Astrocyte (in vitro differentiated cells and primary cell): ENCODE measurements at places on chromosomes 11 and 22. TPM values are rescaled to one million over a fixed set of nuclear protein-coding genes. Genes with fewer than 3 reads are reported as not detected.

MLC1 gene
- 0.09 and 0.70 TPM in 2 replicates for total RNA-seq

DDB1 gene
- total RNA-seq, result 222 and 251 TPM in 2 replicates

OOSP4A gene
- total RNA-seq, result not detected in 2 replicates

FXYD2 gene
- total RNA-seq, result not detected in 2 replicates

PKP3 gene
- 1.1 and 2.1 TPM in 2 replicates for total RNA-seq

OR8A1 gene
- total RNA-seq, result not detected in 2 replicates

GRCh38 chr11:13163158-13163557, 114.4 kb upstream of the BMAL1 start:
- H3K36me3 ChIP-seq, result no peaks in the 10 kb centered on the region
- H3K27me3 ChIP-seq, result peaks cover 19% of the 10 kb centered on the region
- H3K4me1 ChIP-seq, result no peaks in the 10 kb centered on the region
- no peak overlapping the region for H3K27ac ChIP-seq
- H3K4me3 ChIP-seq, result no peak overlapping the region
- no peak for DNase-seq

GRCh38 chr11:56910046-56910773, 78.5 kb upstream of the OR5AK2 start:
- no peak overlapping the region for H3K27ac ChIP-seq
- H3K4me1 ChIP-seq, result peaks cover 8% of the 10 kb centered on the region
- H3K27me3 ChIP-seq, result no peaks in the 10 kb centered on the region
- DNase-seq, result no peak
- no peak overlapping the region for H3K4me3 ChIP-seq
- no peaks in the 10 kb centered on the region for H3K36me3 ChIP-seq

DNA sequence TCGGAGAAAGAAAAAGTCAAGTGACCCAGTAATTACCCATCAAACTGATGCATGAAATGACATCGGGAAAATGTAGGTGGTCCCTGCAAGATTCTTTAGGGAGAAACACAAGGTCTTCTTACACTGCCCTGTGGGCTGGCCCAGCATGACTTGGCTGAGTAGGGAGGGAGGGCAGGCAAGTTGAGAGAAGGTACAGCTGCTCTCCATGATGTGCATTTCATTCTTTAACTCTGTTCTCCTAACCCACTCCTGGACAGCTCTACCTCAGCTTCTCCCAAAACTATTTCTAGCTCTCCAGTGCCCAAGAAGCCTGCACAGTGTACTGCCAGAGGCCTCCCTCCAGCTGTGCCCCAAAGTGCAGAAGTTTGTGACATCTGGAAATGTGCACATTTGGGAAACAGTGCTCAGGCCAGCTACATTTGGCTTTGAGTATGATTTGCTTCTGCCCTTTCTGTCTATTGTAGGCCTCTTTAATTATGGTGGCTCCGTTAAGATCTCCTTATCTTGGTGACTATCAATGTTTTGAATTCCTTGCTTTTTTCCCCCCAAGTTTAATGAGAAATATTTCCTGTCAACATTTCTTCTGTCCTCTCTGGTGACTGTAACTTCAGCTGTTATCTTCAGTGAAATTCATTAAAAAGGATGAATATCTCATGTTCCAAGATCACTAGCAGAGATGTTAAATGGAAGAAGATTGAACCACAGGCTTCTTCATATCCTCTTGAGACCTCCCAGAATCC, 26.7 kb upstream of the PRSS23 start:
- H3K27me3 ChIP-seq, result no peaks in the 10 kb centered on the region
- H3K27ac ChIP-seq, result no peak overlapping the region
- no peak for DNase-seq
- H3K36me3 ChIP-seq, result no peaks in the 10 kb centered on the region
- H3K4me3 ChIP-seq, result no peak overlapping the region

GRCh38 chr11:134332189-134332631, 422 bp downstream of the GLB1L2 start:
- peaks cover 22% of the 10 kb centered on the region for H3K27me3 ChIP-seq
- H3K36me3 ChIP-seq, result no peaks in the 10 kb centered on the region
- no peaks in the 10 kb centered on the region for H3K4me1 ChIP-seq
- H3K4me3 ChIP-seq, result peak overlapping the region; percentile 23

GRCh38 chr11:130159657-130160497, at the start of gene ST14:
ST14 (plus strand) TSS chr11:130159782; CDS start chr11:130159980, 198 bp downstream.
- no peaks in the 10 kb centered on the region for H3K36me3 ChIP-seq
- peaks cover 43% of the 10 kb centered on the region for H3K27me3 ChIP-seq
- no peak within 1 kb of the TSS for H3K4me3 ChIP-seq
- no peak within 1 kb of the TSS for H3K27ac ChIP-seq
- DNase-seq, result no peak
- peaks cover 10% of the 10 kb centered on the region for H3K4me1 ChIP-seq

DNA sequence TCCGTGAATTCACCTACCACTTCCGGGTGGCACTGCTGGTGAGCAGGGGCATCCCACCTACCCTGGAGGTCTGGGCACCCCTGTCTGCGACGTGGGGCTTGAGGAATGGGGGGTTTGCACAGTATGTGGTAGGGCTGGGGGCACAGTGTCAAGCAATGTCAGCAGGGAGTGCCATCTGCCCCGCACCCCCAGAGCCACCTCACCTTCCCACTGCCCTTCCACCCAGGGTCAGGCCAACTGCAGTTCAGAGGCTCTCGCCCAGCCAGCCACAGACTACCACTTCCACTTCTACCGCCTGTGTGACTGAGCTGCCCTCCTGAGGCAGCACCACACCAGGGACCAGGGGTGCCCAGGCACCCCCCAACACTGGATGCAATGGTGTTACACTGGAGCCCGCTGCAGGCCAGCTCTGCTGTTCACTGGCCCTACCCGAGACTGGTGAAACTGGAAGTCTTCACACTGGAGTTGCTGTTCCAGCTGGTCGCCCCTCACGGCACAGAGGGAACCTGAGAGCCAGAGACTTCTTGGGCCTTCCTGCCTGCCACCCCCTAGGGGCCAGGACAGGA, 6.5 kb downstream of the TMEM258 start:
- H3K27me3 ChIP-seq, result no peaks in the 10 kb centered on the region
- no peak overlapping the region for H3K27ac ChIP-seq
- H3K4me1 ChIP-seq, result peaks cover 16% of the 10 kb centered on the region
- no peak overlapping the region for H3K4me3 ChIP-seq
- peaks cover 24% of the 10 kb centered on the region for H3K36me3 ChIP-seq
- DNase-seq, result no peak

DNA sequence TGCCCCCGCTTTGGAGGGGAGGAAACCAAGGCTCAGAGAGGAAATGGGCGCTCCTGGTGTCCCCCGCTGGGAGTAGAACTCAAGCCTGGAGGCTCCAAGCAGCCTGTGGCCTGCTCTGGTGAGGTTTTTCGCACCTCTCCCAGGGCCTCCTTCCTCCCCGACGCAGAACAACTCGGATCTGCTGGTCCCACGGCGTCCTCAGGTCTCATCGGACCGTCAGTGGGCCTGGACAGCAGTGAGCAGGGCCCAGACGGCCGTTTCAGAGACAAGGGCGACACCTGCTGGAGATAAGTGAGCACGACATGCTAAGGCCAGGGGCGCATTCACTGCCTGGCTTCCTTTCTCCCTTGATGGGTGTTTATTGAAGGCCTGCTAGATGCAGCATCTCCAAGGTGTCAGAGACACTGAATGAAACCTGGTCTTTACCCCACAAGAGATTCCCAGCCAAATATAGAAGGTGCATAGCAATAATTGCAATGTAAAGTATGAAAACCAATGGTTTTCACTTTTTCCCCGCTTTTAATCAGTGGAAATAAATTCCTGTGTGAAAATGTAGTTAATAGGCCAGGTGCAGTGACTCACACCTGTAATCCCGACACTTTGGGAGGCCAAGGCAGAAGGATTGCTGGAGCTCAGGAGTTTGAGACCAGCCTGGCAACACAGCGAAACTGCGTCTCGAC, 26.9 kb upstream of the CD82 start:
- H3K27ac ChIP-seq, result no peak overlapping the region
- peaks cover 14% of the 10 kb centered on the region for H3K27me3 ChIP-seq
- DNase-seq, result peak; percentile 29
- no peak overlapping the region for H3K4me3 ChIP-seq
- no peaks in the 10 kb centered on the region for H3K4me1 ChIP-seq

DNA sequence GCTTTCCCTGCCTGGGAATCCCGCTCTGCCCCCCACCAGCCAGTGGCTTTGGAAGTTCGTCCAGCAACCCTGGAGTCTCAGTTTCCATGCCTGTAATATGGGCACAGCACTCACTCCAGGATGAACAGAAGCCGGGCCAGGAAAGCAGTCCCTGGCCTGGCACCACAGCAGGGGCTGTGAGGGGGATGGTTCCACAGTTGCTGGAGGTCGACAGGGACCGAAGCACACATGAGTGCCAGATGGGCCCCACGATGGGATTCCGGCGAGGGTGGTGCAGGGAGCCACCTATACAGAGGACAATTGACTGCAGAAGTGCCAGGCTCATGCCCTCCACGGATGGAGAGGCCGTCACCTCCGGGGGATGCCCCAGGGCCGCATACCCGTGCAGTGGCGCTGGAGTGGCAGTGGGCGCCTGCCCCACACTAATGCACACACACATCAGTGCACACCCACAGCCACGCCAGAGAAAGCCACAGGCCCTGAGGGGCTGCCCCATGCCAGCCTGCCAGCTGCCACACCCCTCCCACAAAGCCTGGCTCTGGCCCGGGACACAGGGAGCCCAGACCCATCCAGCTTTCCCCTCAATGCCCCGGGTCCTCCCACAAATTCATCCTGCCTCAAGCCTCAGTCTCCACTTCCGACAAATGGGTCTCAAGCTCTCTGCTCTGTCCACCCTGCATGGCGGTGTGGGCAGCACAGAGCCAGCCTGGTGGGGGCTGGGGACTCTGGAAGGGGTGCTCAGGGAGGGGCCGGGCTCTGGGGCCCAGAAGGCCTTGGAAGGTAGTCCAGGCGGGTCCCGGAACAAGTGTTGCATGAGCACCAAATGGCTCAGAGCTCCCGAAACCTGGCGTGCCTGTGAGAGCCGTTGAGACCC, 9.7 kb downstream of the ASCL2 start:
- H3K36me3 ChIP-seq, result no peaks in the 10 kb centered on the region
- no peak overlapping the region for H3K27ac ChIP-seq
- no peak for DNase-seq
- H3K4me3 ChIP-seq, result no peak overlapping the region

DNA sequence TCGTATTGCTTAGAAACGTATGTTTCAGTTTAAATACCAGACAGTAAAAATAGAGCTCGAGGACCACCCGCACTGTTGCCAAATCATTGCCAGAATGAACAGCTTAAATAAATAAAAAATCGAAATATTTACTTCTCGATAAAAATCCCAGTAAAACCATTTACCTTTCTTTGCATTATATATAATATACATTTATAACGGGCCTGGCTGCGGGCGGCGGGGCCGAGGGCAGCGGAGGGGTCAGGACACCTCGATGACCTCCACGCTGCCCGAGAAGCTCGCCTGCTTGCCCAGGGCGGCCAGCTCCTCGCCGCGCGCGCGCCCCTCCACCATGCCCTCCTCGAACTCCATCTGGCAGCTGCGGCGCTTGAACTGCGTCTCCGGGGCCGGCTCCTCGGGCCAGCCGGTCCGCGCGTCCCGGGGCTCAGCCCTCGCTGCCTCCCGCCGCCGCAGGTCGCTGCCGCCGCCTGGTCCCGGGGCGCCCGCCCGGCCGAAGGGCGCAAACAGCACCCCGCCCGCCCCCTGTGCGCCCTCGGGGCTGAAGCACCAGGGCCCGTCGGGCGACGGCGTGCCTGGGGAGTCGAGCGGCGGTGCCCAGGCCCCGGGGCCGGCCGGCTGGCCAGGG, 15.7 kb downstream of the DUSP8 start:
- no peak overlapping the region for H3K4me3 ChIP-seq
- H3K36me3 ChIP-seq, result no peaks in the 10 kb centered on the region
- DNase-seq, result no peak
- peaks cover 22% of the 10 kb centered on the region for H3K4me1 ChIP-seq
- no peaks in the 10 kb centered on the region for H3K27me3 ChIP-seq
- H3K27ac ChIP-seq, result no peak overlapping the region

DNA sequence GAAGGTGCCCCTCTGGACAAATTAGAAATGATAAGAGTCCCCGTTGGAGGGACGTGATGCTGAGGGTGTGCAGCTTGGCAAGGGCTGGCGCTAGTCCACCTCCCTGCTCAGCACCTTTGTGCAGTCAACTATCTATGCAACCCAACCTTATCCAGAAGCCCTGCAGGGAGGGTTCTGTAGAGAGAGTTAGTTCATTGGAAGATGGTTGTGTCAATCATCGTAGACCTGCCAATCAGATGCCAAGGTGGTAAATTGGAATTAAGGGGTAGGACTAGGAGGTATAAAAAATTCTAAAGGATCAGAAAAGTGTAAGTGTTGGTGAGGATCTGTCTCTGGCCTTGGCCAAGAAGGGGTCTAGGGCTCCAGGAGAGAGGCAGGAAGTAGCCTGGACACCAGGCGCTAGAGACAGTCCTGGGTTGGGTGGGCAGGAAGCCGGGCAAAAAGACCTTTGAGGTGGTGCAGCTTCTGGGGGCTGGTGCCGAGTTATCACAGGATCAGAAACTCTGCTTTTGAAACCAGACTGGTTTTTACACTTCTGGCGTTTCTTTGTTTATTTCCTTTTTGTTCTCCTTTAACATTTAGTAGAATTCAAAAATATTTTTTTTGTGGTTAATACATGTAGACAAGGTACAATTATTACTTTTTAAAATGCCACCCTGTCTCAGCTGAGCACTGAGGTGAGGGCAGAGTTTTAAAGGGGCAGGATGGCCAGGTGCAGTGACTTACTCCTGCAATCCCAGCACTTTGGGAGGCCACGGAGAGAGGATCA, 1.6 kb downstream of the C1QTNF6 start:
- no peak overlapping the region for H3K27ac ChIP-seq
- no peaks in the 10 kb centered on the region for H3K27me3 ChIP-seq
- DNase-seq, result peak; percentile 82
- H3K36me3 ChIP-seq, result no peaks in the 10 kb centered on the region
- no peak overlapping the region for H3K4me3 ChIP-seq

- no peaks in the 10 kb centered on the region for H3K27me3 ChIP-seq
- H3K27ac ChIP-seq, result no peak overlapping the region
- H3K4me1 ChIP-seq, result peaks cover 18% of the 10 kb centered on the region
- no peaks in the 10 kb centered on the region for H3K36me3 ChIP-seq
These were observed 31.9 kb upstream of the SMIM38 start for GRCh38 chr11:69123593-69124545.

- no peaks in the 10 kb centered on the region for H3K36me3 ChIP-seq
- H3K27ac ChIP-seq, result no peak overlapping the region
- H3K27me3 ChIP-seq, result no peaks in the 10 kb centered on the region
- no peak for DNase-seq
These were observed 36.1 kb downstream of the NEU3 start for GRCh38 chr11:75024764-75025211.

DNA sequence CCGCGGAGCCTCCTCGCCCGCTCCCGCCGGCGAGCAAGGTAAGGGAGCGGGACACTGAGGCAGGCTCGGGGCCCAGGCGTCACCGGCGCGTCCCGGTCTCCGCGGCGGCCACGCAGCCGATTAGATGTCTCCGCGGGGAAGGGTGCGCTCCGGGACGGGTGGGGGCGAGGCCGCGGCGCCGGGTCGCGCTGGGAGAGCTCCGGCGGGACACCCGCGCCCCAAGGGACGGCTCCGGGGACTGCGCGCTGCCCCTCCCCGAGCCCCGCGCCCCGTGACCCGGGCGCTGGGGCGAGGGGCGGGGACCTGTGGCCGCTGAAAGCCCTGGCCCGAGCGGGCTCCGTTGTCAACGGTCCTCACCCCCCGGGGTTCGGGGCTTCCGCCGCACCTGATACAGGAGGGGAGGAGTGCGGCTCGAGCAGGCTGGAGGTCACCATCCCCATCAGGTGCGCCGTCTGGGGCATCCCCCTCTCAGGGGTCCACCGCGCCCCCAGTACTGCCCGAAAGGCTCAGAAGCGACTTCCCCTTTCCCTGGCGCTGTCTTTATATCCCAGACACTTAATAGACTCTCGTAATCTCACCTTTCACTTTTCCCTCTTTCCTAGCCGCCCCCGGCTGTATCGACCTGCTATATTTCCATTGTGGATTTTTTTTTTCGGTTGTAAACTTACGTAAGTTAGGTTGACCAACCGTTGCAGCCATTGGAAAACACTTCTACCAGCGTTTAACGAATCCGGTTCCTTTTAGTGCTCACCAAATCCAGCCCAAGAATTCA, 573 bp downstream of the PPFIA1 start:
- peak; percentile 66 for DNase-seq
- peaks cover 2% of the 10 kb centered on the region for H3K27me3 ChIP-seq
- H3K27ac ChIP-seq, result peak overlapping the region; percentile 87
- H3K4me1 ChIP-seq, result peaks cover 6% of the 10 kb centered on the region
- H3K36me3 ChIP-seq, result peaks cover 11% of the 10 kb centered on the region
- H3K4me3 ChIP-seq, result peak overlapping the region; percentile 74
